T-helper 17 cell (primary cell): ENCODE measurements at places on chromosomes 1 and 21. TPM values are rescaled to one million over a fixed set of nuclear protein-coding genes. Genes with fewer than 3 reads are reported as not detected.

DNA sequence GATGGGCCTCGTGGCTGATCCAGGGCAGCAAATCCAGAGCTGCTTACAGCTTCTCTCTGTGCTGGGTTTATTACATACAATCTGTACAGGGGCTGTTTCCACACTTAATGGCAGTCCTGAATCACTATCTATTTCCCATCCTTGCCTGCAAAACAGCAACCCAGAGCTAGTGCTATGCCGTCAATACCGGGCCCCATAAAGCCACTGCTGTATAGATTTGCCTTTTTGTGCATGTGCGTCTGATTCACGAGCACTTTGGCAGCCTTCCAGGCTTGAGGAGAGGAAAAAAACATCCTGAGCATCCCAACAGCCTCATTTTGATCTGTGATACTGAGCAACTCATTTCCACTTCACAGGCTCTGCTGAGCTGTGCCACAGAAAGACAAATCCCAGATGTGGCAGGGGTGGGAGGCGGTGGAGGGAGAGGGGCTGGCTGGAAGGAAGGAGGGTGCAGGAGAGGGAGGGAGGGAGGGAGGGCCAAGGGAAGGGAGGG, 65.2 kb upstream of the TARBP1 start:
- no peak for DNase-seq

DNA sequence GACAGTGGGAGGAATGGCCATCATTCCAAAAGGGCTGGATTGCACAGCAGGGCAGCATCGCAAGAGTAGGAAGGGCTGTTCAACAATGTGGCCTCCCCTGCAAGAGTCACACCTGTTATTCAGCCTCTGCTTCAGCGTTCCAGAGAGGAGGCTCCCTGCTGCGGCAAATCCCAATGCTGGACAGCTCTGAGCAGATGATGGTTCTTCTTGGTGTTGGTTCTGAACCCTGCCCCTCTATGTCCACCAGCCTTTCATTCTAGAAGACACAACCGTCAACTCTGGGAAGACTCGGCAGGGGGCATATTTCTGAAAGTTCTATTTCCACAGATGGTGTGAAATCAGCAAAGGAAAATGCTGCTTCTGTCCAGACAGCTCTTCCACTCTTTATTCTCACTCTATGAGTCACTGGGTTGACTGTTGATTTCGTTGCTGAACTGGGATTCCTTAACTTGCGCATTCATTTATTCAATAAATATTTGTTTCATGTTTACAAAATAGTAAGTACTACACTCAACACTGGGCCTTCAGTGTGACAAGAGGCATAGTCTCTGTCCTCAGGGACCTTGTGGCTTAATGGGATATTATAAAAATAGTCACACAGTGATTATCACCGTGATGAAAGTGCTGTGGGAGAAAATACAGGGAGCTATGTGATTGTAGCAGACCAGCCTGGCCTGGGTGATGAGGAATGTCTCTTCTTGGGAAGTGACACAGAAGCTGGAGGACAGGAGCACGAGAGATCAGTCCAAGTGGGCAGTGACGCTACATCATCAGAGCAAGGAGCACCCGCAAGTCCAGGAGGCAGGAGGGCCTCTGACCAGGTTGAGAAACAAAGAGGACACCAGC, 260.3 kb downstream of the SIPA1L2 start:
- no peak for DNase-seq

- DNase-seq = peak; percentile 31
These were observed 26.5 kb upstream of the PLA2G2C start for GRCh38 chr1:20212685-20213331.

The PCP4 gene
- not detected for total RNA-seq
